SHP77 treated with DMSO at 0.1 percent for 48 hours (cell line): ENCODE measurements at places on chromosomes 2 and 18.

GRCh38 chr2:122156176-122156890, 400.9 kb downstream of the TSN start:
- no peak for DNase-seq

GRCh38 chr2:133495226-133495625, 73.0 kb downstream of the NCKAP5 start:
- DNase-seq = no peak

DNA sequence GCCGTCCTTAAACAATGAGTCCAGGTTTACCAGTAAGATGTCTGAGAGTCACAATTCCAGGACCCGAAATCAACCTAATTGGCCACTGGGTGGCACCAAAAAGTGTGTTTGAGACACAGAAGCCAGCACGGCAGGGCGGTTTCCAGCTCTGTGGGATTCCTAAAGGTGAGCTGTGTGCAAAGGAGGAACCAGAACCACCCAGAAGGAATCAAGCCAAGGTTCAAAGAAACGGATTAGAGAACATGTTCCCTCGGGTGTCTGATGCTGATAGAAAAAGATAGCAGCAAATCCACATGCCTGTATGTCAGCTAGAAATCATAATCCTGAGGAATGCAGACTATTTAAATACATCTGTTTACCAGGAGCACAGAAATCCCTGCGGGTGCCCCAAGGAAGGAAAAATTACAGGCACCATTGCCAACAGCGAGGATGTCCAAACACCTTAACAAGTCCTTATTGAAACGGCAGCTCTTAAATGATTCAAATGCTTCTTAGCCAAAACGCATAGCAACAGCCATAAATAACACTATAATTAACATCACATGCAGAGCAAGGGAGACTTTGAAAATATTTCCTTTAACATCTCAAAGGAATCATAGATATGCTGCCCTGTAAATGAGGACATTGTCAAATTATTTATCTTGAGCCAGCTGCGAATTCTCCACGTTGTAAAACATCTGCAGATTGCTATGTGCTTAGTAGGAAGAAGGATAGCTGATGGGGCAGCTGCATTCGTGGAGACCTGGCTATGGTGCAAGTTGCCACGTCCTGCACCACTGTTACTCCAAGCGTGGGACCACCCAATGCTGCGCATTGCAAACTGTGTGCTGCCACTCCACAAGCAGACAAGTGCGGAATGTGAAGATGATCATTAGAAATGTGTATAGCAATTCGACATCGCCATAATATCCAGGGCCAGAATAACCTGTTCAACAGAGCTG, 318.7 kb upstream of the NCKAP5 start:
- peak; percentile 64 for DNase-seq

DNA sequence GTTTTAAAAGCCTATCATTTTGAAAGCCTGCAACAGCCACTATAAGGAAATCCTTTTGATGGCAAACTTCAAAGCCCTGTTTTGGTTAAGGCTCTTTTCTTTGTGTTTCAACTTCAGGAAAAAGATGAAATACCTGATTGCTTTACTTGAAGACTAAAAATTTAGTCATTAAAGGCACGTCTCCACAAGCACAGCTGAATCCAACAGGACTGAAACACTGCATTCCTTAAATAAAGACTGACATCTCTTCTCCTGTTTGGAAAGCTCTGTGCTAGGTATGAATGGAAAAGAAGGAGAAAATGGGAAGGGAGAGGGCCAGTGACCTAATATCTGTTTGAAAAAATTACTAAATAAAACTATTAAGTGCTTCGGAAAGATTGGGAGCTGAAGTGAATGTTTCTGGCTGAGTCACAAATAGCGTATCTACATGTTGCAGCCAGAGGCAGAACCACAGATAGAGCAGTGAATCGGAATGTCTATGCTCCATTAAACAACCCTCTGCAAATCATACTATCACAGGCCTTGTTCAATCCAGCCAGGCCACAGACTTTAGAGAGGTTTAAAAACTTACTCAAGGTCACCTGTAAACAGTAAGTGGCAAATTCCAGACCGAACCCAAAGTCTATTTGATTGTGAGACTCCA, 21.1 kb upstream of the RALBP1 start:
- no peak for DNase-seq

GRCh38 chr2:199590321-199591203, 132.8 kb upstream of the SATB2 start:
- no peak for DNase-seq

- no peak for DNase-seq
Observed at GRCh38 chr18:48075707-48076093, 145.2 kb upstream of the SMAD2 start.

- DNase-seq = no peak
Observed at GRCh38 chr2:94982675-94983074, 42.8 kb upstream of the MAL start.

DNA sequence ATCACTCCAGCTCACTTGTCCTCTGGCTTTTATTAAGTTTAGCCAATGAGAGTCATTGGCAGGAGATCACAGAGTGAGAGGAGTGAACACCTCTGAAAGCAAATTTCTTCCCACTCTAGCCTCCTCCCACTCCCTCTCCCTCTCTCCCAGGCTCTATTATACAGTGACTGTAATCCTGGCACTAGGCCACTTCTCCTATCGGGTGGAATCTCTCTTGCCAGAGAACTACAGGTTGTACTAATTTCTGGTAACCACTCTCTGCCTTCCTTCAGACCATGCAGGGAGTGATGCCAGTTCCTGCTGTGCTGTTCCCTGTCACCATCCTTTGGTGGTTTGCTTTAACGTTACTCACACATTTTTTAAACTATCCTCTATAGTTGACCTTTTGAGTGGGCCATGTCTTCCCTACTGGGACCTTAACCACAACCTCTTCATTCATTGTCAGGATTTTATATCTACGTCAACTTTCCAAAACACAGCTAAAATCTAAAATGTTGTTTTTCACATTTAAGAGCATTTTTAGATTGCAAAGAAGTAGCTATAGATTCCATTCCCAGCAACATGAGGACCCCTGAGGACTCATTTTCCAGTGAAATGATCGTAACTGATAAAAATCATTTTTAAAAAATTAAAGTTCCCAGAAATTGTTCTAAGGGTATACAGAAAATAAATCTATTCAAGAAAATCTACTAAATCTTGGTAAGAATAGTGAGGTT, 217.1 kb downstream of the MREG start:
- no peak for DNase-seq

- no peak for DNase-seq
Observed at GRCh38 chr2:224142397-224143312, 103.6 kb upstream of the SERPINE2 start.

DNA sequence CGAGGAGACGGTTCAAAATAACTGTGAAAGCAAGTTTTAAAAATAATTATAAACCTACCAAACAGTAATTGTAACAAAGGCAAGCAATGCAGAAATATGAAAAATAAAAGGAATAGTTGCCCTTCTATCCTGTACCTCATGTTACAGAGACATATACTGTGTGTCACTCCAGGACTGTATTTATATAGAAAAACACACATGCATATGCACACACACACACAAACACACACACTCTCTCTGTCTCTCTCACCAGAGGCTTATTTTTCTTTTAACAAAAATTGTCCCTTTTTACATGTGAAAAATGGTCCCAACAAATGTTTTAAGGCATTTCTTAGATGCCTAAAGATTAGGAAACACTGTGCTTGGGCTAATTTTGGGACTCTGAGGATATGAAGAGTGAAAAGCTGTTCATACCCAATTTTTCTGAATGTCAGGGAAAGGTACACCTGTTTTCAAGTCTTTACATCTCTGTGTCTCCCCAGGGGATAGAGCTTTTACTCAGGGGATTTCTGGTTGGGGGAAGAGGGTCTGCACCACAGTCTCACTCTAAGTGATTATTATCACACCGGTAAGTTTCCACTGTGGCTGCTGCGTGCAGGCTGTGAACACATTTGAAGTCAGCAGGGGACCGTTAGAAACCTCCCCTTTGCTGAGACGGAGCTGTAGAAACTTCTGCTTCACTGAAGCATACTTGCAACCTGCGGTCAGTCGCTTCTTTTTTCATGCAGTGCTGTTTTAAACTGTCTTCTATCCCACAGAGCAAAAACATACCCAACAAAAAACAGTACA, 51.4 kb upstream of the SPAG16 start:
- no peak for DNase-seq

GRCh38 chr2:157825885-157826284, 50.2 kb downstream of the ACVR1 start:
- DNase-seq = no peak

- no peak for DNase-seq
Observed at GRCh38 chr2:186456941-186457340, 29.1 kb upstream of the ZC3H15 start.

DNA sequence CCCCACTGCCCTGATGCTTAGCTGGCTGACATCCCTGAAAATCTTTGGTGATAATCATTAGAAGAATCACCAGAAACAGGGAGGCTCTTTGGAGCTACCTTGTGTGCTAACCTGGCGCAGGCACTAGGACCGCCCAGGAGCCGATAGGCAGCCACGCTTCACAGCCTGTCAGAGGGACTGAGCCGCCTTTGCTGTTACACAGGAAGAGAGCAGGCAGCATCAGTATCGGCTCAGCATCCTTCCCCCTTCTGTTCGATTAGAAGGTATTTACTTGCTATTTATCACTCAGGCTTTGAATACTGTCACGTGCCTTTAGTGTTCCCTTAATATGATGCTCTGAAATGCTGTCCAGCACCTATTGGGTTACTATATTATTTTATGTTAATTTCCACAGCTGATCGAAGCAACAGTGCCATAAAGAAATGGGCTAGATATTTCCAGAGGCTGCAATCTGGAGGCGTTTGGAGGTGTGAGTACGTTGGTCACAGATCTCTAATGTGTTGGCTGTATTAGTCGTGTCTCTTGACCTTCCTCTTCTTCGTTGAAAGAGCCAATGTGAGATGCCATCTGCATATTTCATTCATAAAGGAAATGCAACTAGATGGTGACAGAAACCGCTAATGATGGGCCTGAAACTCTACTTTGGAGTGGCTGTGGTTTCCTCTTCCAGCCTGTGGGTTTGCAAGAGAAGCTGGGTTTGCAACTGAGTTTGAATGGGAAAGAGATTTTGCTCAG, 110.4 kb upstream of the RAB27B start:
- no peak for DNase-seq
